Inflammatory macrophage treated with lipopolysaccharide for 4 hours (primary cell): ENCODE measurements at places on chromosomes 4 and X.

DNA sequence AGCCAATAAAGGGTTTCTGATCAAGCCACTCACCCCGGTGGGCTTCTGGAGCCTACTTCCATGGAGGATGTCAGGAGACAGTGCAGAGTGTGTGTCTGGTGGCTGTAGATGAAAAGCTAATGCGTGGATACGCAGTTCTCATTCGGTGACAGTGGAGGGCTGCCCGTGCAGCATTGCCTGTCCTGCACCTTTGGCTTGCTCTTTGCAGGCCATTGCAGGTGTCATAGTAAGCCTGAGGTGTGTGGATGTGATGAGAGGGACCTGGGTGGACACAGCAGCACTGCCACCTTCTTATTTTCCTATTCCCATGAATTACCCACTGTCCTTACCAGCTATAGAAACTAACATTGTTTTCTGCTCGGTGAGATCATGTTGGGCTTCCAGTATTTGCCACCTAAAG lies 101.2 kb downstream of the STK32B start:
- no peak for DNase-seq

GRCh38 chr4:234178-234577 lies 71.1 kb downstream of the ZNF732 start:
- DNase-seq: no peak

- no peak for DNase-seq
Observed at GRCh38 chr4:73417973-73418372, 13.9 kb downstream of the ALB start.

DNA sequence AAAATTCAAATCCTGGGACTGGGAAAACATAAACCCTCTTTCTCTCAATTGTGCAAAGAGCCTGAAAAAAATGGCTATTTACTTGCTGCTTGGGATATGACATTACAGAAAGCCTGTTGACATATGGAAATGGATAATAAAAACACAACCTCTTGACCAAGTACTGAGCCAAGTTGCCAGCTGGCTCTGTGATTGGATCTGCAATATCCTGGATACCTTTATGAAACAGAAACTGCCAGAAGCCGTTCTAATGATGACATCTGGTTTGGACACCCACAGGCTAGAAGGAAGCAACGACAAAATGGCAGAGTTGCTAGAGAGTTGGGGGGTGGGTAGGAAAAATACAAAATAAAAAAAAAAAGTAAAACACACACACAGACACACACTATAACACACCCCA lies 481.4 kb downstream of the FAT4 start:
- DNase-seq: no peak

DNA sequence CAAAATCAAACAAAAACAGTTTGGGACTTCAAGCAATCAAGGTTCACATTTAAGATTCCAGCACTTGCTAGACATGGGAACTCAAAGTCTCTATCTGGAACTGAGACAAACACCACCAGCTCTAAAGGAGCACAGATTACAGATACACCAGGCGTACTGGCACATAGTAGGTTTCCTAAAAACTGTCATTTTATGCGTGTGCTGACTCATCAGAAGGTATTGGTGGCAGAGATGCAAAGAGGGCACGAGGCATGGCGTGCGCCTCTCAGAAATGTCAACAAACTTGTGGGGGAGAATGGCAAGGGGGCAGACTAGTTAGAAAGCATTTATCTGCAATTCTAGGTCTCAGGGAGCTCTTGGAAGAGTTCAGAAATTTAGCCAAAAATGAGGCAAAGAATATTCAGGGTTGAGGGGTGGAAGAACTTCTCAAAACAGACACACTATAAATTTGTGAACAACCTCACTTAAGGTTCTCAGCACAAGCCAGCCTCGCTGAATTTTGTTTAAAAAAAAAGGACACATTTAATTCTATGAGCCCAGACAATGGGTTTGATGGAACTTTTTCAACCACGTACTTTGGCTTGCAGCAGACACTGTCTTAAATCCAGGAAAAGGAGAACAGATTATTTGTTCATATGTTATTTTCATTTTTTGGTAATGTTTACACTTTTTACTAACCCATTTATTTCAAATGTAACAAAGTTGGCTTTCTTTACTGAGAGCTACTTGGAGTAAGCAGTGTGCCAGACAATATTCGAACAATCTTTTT lies 100.0 kb downstream of the SHISA3 start:
- no peak for DNase-seq

GRCh38 chr4:57037982-57038604 lies 59.4 kb downstream of the POLR2B start:
- DNase-seq: peak; percentile 10

- no peak for DNase-seq
Observed at GRCh38 chr4:10736266-10736665, 51.7 kb upstream of the CLNK start.

- DNase-seq: no peak
Observed at GRCh38 chrX:13901354-13901753, 84.5 kb upstream of the GPM6B start.

GRCh38 chrX:19212037-19212436 lies 89.8 kb upstream of the ADGRG2 start:
- no peak for DNase-seq

DNA sequence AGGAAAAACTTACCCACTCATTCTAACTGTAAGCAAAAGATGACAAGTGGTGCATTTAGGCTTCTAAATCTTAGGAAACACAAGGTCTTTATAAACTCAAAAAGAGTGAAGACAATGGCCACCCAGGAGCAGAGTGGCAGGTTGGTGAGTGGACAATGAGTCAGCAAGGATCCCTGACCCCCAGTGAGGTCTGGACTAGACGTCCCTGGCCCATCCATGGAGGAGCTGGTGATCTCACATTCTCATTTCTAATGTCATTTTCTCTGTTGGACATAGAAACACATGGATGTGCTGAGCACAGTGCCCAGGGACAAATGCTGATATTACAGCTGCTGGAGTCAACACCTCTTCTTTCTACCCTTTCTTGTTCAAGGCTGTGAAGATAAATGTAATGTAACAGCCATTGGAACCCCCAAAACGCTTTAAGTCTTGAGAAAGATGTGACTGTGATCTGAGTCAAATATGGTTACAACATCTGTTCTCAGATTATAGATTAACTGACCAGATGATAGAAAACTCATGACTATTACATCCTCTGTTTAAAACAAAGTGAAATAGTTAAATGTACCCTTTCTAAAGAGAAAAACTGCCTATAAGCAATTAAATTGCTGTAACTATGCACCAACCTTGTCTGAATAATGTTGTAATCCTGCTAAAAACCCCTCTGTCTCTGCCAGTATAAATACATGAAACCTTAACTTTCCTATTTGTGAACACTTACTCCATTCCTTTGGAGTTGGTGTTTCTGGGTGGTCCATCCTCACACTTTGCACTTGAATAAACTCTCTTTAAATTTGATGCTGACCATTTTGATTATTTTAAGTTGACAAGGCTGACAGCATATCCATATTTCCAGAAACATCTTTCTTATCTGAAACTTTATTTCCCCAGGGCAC lies 92.7 kb downstream of the USP46 start:
- DNase-seq: no peak

- DNase-seq: no peak
Observed at GRCh38 chr4:173573725-173574124, 43.7 kb upstream of the HAND2 start.

- DNase-seq: peak; percentile 26
Observed at GRCh38 chrX:70134116-70134477, 850 bp downstream of the IGBP1 start.

- DNase-seq: no peak
Observed at GRCh38 chr4:148330161-148330560, 112.1 kb downstream of the NR3C2 start.

DNA sequence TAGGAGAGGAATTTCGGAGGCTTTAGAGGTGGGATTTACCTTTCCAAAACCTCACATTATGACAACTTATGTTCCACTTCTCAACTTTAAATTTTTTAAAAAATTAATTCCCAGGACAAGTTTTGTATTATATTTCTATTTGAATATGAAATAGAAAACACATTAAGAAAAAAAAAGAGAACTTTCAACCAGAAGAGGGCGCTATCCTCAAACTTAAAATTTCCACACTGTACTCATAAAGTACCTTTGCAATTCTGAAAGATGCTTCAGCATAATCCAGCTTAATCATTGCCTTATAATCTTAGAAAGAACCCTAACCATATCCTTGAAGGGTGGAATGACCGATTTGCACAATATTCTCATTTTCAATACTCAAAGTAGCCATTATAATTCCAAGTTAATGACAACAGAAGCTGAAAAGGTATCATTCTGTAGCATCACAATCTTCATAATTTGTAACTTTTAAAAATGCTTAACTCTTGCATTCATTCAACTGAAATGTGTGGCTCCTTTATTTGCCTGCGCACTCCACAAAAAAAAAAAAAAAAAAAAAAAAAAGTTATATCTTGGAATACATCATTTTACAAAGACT lies 158.0 kb downstream of the KCNIP4 start:
- peak; percentile 9 for DNase-seq

- DNase-seq: no peak
Observed at GRCh38 chrX:104695593-104695992, 129.6 kb downstream of the IL1RAPL2 start.

DNA sequence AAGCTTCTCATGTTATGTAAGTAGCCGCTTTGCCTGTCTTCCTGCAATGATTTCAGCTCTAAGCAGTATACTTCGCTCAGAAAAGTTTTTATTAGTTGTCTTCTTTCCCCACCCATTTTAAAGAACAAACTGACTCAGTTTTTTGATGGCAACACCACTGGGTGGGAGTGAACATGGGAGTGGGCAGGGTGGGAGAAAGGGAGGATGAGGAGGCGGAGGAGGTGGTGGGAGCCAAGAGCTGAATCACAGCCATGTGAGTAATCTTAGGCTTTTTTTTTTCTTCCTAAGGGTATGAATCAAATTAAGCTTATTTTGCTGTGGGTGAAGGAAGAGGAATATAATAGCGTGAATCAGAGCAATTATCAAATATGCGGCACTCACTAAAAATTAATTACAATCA lies 574.3 kb upstream of the DIPK2B start:
- DNase-seq: peak; percentile 64

DNA sequence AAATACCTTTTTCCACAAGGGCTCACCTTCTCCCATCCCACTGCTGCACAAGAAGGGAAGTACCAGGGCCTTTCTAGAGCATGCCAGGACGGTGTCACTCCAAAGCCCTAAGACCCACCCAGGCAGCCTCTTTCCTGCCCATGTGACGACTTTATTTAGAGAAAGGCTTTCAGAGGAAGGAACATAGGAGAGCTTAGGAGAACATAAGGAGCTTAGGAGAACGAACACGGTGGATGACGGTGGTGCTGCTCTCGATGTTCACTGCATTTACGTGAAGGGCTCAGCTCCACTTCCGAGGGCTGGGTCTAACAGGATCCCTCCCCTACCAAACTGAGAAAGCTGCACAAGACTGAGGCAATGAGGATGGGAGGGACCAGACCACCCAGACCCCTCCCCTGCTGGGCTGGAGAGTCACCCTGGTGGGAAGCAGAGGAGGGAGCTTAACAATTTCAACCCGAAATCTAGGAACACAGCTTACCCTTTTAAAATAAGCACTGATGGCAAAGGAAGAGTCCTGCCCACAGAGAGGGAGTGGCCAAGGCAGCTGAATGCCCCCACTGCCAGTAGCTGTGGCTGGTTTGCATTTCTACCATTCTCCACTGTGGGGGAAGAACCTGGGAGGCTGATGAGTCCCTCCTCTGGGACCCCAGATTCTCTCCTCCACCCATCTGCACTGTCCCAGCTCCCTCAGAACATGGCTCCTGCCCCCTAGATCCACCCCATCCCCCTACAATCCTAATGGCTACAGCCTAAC lies 29.8 kb downstream of the ZFYVE28 start:
- no peak for DNase-seq

DNA sequence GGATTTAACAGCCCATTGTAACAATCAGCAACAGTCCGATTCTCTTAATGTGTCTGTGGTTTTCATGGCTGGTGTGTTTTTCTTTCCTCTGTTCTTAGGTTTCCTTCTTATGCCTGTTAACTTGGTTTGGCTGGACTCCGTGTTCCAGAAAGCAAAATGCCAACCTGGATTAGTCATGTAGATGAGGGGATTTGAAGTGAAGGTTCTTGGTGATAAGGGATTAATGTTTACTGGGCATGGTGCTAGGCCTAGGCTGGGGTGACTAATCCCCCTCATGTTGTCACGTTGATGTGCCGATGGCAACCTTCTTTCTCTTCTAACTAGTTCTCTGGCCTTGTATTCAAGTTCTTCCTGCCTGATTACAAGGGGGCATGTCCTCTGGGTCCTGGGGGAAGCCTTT lies 85.9 kb downstream of the REPS2 start:
- DNase-seq: no peak

DNA sequence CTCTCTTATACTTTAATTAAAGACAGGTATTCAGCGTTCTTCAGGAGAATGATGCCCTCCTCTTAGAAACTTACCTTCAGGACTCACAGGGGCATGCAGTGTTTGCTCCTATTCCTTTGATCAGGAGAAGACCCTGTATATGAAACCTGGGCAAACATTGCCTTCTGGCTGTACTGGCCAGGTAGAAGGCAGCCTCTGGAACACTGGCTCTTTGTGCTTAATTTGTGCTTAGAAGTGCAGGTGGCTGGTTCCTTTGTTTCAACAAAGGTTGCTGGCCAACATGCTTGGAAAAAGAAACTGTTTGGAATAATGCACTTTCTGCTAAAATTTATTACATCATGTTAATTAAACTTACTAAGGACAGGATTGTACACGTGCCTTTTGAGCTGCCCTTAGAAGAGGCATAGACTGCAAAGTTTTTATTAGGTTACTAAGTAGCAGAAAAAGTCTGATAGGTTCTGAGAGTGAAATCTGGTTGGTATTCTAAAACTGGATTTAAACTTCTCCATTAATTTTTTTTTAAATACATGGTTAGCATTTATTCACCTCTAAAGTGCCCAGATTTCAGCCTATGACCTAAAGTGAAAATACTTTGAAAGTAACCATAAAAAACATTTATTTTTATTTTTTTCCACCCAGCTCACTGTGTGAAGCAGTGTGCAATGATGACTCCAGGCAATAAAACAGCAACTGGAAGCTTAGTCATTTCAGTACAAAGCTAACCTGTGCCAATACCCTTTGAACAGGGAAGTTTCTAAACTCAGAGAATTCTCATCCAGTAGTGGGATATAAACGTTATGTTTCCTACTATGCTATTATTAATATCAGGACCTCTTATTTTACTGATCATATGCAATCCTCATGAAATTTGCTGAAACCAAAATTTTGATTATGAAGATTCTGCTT lies 11.3 kb downstream of the RASSF6 start:
- no peak for DNase-seq

- DNase-seq: no peak
Observed at GRCh38 chr4:105644257-105644656, 64.2 kb downstream of the INTS12 start.

GRCh38 chr4:98556451-98556850 lies 102.0 kb downstream of the TSPAN5 start:
- DNase-seq: no peak

GRCh38 chr4:110614173-110614963 lies 8.5 kb downstream of the PITX2 start:
- DNase-seq: no peak

DNA sequence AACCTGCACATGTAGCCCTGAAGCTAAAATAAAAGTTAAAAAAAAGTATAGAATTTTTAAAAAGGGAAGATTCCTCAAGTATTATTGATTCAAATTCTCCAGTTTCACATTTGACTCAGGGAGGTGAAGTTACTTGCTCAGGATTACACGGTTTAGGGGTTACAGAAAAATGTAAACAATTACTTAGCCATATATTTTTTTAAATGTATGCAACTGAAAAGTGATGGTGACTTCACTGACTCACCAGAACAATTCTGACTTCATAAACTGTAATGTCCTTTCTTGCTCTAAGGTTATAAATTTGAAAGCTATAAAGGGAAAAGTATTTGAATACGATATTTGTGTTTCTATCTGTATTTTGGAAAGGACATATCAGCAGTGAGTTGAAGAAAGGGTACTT lies 371.2 kb downstream of the SPRY1 start:
- DNase-seq: no peak

GRCh38 chr4:176441594-176441993 lies 121.8 kb downstream of the SPCS3 start:
- no peak for DNase-seq
